ENCODE measurements at places on chromosomes 16 and 17.
A peak's percentile ranks its signal among the peaks of the same experiment; 100 is the strongest.

DNA sequence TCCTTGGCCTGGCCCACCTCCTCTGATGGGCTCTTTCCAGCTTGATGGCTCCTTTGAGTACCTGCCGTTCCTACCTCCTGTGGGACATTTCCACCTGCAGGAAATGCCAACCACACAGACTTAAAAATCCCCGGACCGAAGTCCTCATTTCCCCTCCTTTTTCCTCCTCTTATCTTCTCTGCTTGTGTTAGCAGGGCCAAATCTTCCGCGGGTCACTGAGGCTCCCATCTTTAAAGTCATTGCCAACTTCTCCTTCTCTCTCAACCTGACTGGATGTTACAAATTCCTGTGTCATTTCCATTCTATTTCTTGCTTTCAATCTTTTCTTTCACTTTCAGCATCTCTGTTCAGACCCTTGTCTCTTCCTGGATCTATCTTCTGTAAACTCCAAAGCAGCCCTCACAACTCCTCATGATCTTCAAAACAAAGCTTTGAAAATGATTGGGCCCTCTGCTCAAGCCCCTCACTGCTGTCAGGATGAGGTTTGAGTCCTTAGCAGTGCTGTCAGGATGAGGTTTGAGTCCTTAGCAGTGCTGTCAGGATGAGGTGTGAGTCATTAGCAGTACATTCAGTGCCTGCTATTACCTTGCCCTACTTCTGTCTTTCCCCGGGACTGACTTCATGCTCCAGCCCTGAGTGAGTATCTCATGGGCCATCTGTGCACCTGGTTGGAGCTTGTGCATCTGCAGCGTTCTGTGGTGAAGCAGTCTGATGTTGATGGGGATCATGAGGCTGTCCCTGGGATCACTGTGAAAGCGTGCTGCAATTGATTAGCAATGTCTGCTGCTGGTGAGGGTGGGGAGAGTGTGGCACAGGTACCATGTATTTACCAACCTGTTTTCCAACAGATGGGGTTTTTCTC, 100.1 kb downstream of the IRF8 start:
- DNase-seq: no peak

GRCh38 chr17:59572301-59572924, 7.0 kb downstream of the DHX40 start:
- no peak for DNase-seq

DNA sequence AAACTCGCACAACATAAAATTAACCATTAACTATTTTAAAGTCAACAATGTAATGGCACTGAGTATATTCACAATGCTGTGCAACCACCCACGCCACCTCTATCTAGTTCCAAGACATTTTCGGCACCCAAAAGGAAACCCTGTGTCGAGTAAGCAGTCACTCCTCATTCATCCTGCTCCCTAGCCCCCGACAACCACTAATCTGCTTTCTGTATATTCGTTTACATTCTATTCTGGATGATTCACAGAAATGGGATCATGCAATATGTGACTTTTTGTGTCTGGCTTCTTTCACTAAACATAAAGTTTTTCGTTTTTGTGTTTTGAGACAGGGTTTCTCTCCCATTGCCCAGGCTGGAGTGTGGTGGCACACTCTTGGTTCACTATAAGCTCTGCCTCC, 42.2 kb upstream of the HAPSTR1 start:
- DNase-seq: no peak

DNA sequence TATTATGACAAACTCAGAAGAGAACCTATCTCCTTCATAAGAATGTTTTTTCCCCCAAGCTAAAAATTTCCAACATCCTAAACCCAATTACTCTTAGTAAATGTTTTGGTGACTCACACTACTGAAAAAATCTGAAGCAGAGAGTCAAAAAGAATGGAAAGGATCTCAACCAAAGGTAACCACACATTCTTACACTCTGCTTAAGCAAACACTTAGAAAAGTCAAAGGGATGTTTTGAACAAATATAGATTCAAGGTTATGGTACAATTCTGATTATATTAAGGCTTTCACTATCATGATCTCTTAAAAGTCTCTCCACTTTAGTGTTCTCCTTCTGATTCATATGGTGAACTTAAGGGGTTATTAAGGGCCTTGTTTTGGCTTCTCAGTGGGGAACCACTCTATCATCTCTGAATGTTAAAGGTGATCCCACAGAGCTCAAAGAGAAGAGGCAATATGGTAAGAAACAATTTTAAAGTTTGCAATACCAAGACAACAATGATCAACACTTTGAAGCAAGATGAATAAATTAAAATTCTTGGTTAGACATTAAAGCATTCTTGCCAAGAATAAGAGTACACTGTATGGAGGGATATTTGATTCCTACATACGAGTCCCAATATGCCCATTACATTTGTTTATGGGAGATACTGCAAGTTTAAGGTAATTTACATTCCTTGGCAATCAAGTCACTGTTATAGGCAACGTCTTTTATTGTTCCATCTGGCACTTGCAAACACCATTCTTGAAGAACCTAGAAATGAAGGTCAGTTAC, 69.2 kb downstream of the CDC27 start:
- DNase-seq: no peak

DNA sequence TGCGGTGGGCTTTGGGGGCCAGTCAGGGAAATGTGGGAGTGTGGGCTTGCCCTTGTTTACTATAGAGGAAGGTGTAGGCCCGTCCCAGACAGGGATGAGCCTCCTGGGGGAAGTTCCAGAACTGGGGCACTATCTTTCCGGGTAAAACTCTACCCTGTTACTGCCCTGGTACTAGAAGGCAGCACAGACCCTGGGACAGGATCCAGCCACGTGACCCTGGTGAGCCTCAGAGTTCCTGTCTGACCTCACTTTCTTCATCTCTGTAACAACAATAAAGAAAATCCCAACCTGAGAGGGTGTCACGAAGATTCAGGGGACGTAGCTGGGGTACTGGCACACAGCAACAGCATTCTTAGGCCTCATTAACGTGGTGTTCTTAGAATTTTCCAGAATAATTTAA, 239.6 kb upstream of the FOXF1 start:
- no peak for DNase-seq

DNA sequence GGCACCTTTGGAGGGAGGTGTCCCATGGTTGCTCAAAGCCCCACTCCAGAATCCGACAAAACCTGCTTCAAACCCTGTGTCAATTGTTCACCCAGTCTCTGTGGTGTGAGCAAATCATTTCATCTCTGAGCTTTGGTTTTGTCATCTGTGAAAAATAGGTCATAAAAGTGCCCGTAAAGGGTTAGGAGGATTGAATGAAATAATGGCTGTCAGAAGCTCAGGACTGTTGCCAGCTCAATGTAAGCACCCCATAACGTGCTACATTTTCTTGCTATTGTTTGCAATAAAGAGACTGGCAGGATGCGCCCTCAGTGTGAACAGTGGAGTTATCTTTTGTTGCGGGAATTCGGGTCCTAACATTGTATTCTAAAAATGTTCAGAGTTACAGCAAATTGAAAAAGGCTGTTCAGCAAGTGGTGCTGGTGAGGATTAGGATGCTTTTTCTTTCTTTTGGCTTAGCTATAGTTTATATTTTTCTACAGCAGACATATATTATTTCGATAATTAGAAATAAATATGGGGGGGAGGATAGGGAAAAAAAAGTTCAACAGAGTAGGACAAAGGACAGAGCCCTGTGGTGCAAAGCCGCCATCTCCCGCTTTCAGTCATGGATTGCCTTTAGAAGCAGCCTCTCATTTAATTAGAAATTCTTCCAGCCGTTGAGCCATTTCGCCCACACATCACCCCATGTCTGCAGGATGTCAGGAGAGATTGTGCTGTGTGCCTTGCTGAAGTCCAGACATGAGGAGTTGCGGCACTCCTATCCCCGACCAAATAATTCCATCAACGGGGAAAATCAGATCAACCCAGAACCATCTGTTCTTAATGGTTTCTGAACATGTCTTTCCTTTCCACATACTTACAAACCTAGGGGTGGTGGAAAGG, 20.9 kb upstream of the PYY start:
- DNase-seq: no peak

DNA sequence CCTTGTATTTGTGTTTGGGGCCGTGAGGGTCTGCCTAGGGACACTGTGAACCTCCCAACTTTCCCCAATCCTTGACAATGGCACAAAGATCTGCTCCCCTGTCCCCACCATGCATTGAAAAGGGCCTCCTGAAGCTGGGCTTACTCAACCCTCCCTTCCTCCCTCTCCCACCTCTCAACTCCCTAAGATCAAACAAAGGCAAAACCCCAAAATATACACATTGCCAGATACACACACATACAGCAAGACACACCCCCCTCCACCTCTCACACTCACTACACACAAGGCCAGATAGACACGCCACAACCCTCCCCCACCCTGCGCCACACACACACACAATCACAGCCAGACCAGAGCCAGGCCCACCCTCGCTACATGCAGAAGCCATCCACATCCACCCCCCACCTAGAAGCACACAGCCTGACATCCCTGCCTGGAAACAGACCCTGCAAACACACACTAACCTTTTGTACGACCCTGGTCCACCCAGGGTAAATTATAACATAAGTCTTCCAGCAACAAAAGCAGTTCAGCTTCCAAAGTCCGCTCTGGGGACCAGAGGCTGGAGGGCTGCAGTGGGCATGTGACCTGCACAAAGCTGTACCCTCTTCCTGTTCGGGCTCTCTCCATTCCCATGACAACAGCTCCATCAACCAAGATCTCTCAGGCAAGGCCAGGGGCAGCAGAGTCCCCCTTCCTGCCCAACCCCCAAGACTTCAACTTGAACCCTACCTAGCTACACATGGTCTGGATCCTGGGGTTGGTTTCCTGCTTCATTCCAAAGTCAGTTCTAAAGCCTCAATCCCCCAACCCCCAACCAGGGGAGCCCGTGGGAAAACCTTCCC, 1.9 kb downstream of the PCGF2 start:
- DNase-seq: no peak

- DNase-seq: peak; percentile 31
Measured at GRCh38 chr17:34542700-34543336, 36.6 kb upstream of the TMEM132E start.

DNA sequence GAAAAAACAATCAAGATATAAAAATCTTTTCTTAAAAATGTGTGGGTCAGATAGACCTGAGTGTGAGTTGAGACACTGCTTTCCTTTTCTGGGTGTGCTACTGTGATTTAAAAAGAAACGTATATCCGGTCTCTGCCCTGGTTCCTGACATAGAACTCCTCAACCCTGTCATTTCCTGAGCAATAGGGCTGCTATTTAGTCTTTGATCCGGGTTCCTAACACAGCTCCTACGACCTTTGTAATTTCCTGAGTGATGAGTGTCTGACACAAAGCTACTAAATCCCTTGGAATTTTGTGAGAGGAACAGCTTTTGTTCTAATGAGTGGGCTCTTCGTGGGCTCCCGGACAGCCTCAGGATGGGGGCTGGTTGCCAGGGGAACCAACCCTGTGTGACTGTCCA, 93.9 kb upstream of the FA2H start:
- no peak for DNase-seq

- no peak for DNase-seq
Measured at GRCh38 chr16:66469291-66469946, 42.3 kb downstream of the BEAN1 start.
